ENCODE measurements at places on chromosomes 4 and X.

GRCh38 chr4:28784188-28784587 lies 1923.5 kb downstream of the STIM2 start:
- no peak for DNase-seq

- DNase-seq = no peak
Observed at GRCh38 chrX:135737366-135738071, 24.1 kb downstream of the CT45A1 start.

DNA sequence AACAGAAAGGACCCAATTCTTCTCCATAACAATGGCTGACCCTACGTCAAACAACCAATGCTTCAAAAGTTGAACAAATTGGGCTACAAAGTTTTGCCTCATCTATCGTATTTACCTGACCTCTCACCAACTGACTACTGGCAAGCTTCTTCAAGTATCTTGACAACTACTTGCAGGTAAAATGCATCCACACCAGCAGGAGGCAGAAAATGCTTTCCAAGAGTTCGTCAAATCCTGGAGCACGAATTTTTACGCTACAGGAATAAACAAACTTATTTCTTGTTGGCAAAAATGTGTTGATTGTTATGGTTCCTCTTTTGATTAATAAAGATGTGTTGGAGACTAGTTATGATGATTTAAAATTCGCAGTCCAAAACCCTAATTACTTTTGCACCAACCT lies 6.7 kb upstream of the GAB1 start:
- DNase-seq = no peak

- no peak for DNase-seq
Observed at GRCh38 chr4:152860046-152860445, 76.1 kb upstream of the FHDC1 start.

DNA sequence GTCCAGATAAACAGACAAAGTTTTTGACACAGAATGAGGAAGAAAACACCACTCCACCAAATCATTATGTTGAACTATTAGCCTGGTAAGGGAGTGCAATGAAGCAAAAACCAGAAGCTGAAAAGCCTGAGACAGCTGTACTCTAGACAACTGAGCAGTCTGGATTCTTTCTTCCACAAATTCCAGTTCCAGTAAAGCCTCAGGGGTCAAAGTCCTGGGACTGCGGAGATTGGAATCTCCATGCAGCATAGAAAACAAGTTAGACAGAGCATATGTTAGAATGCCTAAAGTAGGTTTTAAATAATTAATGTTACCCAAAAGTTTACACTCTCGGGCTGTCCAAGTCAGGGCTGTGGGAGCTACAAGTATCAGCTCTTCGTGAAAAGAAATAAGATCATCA lies 263.2 kb downstream of the TECRL start:
- DNase-seq = no peak

DNA sequence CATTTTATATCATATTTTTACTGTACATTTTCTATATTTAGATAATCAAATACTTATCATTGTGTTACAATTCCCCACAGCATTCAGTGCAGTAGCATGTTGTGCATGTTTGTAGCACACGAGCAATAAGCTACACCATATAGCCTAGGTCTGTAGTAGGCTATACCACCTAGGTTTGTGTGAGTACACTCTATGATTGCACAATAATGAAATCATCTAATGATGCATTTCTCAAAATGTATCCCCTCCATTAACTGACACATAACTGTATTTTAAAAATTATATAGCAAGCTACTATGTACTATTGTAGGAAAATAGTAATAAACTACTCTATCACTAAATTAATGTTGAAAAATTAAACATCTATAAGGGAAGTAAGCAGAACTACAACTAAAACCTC lies 518.4 kb upstream of the PABPC4L start:
- no peak for DNase-seq
